Cerebellar cortex (tissue), 1 donor: ENCODE measurements at places on chromosomes 12 and 14.

DNA sequence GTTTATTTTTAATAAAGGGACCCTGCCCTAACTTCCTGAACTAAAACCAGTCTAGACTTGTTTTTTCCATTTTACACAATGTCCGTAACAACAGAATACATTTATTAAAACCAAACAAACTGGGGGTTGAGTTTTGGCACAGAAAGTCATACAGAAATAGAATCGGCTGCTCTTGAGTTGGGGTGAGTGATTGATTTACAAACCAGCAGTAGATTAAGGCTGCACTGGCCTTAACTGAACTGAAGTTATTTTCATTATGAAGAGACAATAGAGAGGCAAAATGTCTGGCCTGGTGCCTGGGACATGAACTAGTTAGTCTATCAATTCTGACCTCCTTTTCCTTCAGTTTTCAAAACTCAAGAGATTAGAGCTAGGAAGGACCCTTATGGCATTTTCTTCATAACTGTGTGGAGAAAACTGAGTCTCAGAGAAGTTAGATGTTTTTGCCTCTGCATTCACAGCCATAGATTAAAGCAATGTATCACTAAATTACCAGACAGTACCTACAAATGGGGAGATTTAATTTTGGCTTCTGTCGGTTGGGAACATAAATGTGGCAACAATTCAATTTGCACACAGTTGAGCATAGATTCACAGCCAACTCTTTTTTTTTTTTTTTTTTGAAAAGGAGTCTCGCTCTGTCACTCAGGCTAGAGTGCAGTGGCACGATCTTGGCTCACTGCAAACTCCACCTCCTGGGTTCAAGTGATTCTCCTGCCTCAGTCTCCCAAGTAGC, 19.8 kb upstream of the MGP start:
- DNase-seq = peak; percentile 23

GRCh38 chr12:18849080-18849479, 111.2 kb downstream of the CAPZA3 start:
- DNase-seq = no peak

DNA sequence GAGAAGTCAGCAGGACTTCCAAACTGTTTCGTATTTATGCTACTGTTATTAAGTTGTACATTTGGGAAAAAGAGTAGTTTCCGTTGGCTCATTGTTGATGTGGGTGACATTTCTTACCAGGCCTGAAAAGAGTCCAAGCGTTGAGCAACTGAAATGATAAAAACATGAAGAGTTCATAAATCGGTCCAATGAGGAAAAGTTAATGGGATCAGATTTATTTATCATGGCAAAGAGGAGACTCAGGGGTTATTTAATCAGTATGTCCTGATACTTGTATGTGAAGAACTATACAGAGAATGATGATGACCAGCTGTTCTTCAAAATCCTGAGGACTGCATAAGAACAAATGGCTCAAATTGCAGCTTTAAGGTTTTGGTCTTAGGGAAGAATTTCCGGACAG, 7.7 kb downstream of the VRK1 start:
- DNase-seq = no peak

DNA sequence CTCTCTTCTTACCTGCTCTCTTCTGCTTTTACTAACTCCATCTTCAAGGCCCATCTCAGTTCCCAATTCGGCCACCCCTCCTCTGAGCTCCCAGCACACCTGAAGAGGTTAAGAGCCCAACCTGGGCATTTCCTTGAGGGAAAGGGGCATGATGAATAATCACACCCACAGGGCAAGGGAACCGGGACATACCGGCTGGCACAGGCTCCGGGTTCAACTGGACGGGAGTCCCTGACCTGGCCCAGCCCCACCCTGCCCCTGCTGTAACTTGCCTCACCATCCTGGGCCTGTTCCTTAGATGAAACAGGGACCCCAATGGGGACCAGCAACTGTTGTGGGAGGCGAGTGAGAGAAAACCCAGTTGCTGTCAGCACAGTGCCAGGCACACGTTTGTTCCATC, 8.5 kb downstream of the CCDC85C start:
- DNase-seq = no peak

DNA sequence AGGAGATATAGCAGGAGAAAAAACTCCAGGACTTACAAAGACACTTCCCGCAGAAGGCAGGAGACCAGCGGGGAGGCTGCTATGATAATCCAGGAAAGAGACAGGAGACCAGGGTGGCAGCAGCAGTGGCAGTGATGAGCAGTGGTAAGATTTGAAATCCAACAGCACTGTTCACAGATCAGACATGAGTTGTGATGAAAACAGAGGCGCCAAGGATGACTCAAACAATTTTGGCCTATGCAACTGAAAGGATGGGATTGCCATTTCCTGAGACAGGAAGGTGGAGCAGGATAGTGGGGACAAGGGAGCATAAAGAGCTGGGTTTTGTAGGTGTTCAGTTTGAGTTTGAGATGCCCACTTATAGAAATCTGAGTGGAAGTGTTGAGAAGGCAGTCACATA, 108.6 kb upstream of the DYRK2 start:
- DNase-seq = no peak
